ENCODE measurements at places on chromosomes 11 and 22.
A peak's percentile ranks its signal among the peaks of the same experiment; 100 is the strongest.

DNA sequence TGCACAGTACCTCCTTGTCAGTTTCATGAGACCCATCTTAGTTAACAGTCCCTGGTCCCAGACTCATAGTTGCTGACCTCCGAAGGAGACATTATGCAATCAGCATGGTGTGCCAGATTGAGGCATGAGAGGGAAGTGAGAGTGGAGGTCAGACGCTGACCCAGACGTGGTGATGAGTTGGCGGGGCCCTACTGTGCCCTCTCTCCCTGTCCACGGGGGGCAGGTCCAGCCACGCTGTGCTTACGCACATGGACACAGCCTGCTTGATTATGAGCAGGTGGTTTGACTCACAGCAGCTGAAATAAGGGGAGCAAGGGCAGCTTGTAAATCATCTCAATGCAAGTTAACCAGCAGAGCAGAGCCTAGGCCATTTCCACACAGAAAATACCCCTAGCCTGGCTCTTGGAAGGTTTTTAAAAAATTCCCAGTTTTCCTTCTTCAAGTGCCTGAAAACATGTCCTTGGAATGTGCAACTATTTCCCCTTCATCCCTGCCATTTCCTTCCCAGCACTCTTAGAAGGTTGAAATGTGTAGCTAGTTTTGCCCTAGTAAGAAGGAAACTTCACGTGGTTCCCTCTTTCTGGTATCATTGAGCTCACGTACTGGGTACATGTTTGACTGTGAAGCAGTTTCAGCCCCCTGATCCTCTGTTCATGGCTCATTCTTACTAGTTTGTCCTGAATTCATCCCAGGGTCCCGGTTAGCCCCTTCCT lies 122.6 kb upstream of the SORL1-AS1 start:
- peak; percentile 99 for DNase-seq

GRCh38 chr11:34145073-34145472 lies 39.6 kb downstream of the NAT10 start:
- DNase-seq: no peak

GRCh38 chr11:6599449-6599848 lies 4.0 kb downstream of the RRP8 start:
- DNase-seq: no peak

DNA sequence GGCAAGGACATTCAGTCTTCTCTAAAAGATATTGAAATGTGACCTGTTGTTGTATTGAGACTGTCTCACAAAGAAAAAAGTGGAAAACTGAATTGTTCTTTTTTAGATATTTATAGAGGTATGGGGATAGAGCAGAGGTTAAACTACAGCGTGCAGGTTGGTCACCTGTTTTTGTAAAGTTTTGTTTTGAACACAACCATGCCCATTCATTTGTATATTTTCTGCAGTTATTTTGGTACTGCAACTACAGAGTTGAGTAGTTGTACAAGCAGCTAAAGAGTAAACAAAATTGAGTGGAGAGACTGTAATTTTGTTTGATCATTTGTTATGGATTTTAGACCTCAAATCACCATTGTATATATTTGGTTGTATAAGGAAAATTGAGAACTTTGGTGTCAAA lies 11.3 kb downstream of the EED start:
- no peak for DNase-seq

GRCh38 chr11:3824714-3825472 lies 15.9 kb downstream of the RHOG start:
- DNase-seq: peak; percentile 84

DNA sequence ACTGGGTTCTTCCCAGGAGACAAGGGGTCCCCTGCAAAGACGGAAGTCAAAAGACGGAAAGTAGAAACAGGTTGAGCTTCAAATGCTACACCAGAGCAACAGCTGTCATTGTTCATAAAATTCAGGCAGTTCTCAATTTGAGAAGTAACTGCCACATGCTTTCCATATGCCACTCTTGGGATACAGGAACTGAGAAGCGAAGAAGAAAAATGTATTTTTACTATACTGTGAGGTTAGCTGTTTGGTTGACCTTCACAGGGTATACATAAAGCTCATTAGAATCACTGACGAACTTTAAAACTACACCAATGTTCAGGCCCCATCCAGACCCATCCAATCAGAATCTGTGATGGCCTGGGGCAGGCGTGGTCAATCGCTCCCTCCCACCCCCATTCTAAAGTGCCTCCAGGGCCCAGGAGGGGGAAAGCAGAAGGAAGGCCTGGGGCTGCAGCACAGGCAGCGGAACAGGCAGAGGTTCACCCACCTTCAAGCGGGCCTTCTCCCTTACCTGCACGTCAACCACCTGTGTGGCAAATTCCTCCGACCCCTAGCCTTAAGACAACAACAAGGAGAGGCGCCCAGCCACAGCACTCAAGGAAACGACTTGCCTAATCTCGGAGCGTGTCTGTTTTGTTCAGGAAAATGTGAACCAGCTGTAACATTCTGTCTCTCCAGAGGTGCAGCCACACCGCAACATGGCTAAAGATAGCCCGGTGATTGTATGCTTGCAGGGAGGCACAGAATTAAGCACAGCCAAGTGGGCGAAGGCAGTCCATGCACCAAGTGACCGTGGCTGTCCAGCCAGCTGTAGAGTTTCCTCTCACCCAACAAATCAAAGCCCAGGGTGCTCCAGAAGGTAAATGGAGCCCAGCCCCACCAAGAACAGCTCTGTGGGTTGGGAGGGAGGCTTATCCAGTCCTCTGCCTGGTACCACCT lies 82.6 kb downstream of the MICAL3 start:
- no peak for DNase-seq

DNA sequence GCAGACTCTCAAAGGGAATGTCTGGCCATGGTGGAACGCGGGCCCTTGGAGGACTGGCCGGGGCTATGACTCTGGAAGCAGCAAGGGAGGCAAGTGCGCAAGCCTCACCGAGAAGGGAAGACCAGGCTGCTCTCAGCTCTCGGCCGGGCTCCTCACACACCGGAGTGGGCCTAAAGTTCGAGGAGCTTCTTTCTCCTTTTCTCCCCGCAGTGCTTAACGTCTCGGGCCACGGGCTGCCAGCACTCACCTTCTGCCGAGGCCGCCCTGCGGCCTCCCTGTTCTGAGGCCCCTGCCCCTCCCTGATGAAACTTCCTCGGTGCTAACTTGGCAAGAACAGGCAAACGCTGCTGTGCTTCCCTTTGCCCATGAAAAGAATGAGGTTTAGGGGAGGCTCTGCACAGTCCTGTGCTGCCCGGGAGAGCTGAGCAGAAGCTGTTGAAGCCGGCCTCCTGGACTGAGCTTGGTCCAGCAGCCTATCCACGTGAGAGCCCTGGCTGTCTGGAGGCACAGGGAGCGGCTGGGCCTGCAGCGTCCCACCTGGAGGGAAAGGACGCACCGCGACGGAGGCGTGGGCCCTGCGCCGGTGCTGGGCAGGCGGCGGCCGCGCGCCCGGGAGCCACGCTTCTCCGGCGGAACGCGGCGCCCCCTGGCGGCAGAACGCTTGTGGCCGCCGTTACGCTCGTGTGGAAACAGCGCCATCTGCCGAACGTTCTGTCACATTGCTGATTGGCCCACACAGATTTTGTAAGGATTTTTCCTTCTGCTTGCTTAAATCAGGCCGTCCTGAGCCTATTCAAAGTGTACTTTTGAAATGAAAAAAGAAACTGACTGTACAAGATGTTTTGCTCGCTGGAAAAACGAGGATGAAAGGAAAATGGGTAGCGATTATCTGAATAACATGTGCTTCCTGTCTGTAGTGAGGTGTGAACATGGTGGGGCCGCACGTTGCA lies 65.0 kb upstream of the TMEM45B start:
- peak; percentile 67 for DNase-seq

- DNase-seq: no peak
These were observed 322.7 kb upstream of the PLET1 start for GRCh38 chr11:112583261-112583893.

DNA sequence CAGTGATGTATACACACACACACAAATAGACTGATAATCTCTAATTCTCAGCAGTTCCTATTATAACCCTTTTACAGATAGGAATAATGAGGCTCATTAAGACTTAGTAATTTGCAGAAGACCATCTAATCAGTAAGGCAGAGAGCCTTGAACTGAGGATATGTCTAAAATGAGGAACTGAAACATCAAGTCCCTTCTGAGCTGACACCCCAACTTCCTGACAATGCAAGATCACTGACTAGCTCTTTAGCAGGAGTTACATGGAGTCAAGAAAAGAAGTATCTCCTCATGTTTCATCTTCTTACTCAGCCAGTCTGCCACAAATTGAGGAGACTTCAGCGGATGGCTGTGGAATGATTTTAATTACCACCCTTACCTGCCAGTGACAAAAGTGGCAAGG lies 193.0 kb downstream of the MSANTD4 start:
- peak; percentile 26 for DNase-seq

- no peak for DNase-seq
These were observed 3.5 kb downstream of the PSMD13 start for GRCh38 chr11:240315-240714.

GRCh38 chr11:104907521-104908185 lies 9.4 kb upstream of the CASP12 start:
- no peak for DNase-seq

DNA sequence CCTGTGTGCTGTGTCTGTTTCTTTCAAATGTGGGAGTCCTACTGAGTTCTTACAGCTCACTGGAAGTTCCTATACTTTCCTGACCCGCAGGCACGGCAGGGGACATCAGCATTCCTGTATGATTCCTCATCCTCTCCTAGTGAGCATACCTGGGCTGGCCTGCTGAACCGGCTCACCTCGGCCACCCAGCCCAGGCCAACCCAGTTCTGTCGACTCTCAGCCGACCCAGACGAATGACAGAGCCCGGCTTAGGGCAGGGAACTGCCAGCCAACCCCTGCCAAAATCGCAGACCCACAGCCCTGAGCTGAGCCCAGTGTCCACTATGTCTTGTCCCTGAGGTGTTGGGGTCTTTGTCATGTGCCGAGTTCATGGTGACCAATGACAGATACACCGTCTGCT lies 339.7 kb downstream of the BRD1 start:
- no peak for DNase-seq

DNA sequence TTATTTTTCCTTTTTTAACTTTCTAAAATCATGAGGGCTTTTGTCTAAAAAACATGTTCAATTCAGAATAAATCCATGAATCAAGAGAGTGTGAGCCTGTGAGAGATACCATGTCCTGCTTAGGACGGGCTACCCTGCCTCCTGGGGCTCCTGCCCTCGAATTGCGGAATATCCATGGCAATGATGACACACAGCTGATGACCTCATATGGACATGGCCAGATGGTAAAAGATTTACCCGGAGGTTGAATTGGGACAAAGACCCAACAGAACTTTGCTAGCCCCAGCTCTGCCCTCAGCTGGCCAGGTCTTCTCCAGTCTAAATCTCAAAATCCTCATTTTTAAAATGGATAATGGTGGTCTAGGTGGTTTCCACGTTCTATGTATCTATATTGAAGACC lies 538.1 kb upstream of the API5 start:
- no peak for DNase-seq

- DNase-seq: no peak
These were observed 103.2 kb downstream of the C11orf65 start for GRCh38 chr11:108364159-108364558.

DNA sequence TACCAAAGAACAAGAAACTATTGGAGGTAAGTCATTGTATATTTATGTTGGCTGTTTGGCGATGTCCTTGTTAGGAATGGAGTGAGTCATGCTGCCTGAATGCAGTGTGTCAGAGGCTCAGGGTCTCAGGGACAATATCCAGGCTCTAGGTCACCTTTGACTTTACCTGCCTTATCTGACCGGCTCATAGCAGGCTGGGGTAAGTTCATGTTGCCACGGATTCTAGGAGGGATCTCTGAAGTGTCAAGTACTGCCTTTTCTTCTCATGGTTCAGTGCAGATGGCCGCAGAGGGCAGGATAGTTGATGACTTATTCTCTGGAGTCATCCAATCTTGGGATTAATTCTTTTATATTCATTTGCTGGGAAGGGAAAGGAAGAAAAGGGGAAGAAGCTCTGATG lies 53.2 kb downstream of the SPON1 start:
- no peak for DNase-seq

- DNase-seq: no peak
These were observed 42.9 kb upstream of the GAB2 start for GRCh38 chr11:78460471-78460870.

- no peak for DNase-seq
These were observed 60.7 kb downstream of the LRRC32 start for GRCh38 chr11:76609736-76610370.

- peak; percentile 35 for DNase-seq
These were observed 776 bp downstream of the NLRX1 start for GRCh38 chr11:119169282-119169719.

- no peak for DNase-seq
These were observed 14.3 kb downstream of the PISD start for GRCh38 chr22:31647523-31648320.

GRCh38 chr11:102385085-102386007 lies 38.3 kb downstream of the BIRC2 start:
- no peak for DNase-seq

DNA sequence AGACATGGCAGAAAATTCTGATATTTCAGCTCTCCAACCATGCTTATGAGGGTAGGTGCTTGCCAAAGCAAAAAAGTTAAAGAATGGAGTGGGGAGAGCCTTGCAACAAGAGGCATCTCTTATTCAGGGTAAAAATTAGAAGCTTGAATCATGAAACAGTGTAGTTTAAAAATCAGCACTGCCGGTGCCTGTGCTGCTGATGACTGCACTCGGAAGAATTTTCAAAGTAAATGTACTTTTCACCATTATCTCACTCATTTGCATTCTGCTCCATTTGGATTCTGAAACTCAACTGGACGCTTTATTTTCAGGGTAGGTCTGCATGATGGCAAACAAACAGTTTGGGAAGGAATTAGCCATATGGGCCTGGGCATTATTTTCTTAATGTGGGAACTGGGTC lies 126.3 kb downstream of the KIRREL3 start:
- DNase-seq: no peak

- DNase-seq: no peak
These were observed 704.1 kb upstream of the CCDC179 start for GRCh38 chr11:23564370-23564769.

DNA sequence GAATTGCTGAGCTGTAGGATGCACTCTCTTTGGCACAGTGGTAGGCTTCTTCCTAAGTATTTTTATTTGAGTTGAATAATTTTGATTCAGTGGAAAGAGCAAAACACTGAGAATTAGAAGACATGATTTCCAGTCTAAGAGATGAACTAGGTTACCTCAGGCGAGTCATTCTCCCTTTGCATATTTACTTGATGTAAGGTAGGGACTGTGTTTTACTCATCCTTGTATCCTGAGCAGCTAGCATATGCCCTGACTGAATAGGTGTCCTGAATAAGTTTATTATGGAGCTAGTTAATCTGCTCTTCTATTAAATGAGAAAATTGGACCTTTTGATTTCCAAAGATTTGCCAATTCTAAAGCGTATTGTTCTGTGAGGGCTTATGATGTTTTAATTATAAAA lies 50.7 kb downstream of the STIM1 start:
- DNase-seq: no peak

- DNase-seq: no peak
These were observed 7.7 kb downstream of the LHFPL7 start for GRCh38 chr22:24938741-24939341.

GRCh38 chr11:3160252-3161031 lies 4.7 kb downstream of the OSBPL5 start:
- peak; percentile 39 for DNase-seq

- DNase-seq: no peak
These were observed 22.4 kb upstream of the FZD4 start for GRCh38 chr11:86977441-86978050.
